Hematopoietic multipotent progenitor cell treated with erythropoietin and hydrocortisone succinate and interleukin-3 and kit ligand, for 4 days (in vitro differentiated cells): ENCODE measurements at places on chromosomes 7 and 10.

- DNase-seq = no peak
Observed at GRCh38 chr7:41679566-41679965, 23.3 kb downstream of the INHBA start.

DNA sequence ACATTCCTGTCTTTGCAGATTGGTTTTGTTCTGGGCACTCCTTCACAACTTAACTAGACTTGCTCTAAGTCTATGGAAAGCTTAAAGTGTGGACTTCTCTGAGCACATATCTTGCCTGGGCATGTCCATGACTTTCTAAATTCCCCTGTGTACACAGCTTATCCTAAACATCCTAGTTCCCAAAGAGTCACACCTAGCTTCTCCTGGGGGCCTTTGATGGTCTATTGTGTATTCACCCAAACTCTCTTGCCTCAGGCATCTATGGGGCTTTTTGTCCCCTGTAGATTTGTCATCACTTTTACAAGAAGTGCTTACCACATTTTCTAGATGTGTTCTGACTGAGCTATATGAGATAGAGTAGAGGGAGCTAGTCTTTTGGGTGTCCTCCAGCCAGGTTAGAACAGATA is 12.2 kb upstream of the ZNF488 start:
- DNase-seq = no peak

- no peak for DNase-seq
Observed at GRCh38 chr7:127683776-127684681, 32.0 kb downstream of the SND1 start.

GRCh38 chr7:44373418-44373740 is 48.0 kb upstream of the CAMK2B start:
- DNase-seq = no peak

DNA sequence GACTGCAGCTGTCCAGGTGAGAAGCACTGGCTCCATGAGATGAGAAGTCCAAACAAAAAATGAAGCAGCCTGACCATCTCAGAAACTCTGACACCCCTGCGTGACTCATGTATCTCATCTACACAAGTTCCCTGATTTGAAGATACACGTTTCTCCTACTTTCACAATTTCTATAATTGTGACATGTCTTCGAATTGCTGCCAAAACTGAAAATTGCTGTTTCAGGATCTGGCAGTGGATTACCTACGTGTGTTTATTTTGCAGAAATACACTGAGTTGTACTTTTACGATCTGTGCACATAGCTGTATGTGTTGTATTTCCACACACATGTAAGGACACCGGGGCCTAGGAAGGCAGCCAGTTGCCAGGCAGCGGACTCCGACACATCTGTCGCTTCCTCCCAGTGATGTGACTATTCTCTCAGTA is 53.2 kb downstream of the LARP4B start:
- no peak for DNase-seq

DNA sequence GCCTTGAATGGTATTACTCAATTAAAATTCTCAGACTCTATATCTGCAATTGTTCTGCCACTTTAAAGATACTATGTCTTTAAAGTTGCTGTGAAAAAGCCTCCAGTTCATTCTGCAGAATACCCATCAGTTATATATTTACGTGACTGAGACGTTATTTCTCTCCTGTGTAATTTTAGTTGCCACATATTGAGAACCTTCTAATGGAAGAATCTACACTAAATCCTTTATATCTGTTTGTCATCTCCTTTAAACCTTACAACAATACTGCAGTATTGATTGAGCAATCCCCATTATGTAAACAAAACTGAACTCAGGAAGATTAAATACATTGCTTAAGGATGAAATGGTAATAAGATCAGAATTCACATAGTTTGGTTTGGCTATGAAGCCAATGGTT is 30.0 kb downstream of the GPR141 start:
- DNase-seq = no peak

GRCh38 chr10:69377191-69377590 is 39.5 kb downstream of the TACR2 start:
- DNase-seq = no peak

GRCh38 chr7:99740573-99741440 is 5.8 kb upstream of the CYP3A7 start:
- DNase-seq = peak; percentile 12

DNA sequence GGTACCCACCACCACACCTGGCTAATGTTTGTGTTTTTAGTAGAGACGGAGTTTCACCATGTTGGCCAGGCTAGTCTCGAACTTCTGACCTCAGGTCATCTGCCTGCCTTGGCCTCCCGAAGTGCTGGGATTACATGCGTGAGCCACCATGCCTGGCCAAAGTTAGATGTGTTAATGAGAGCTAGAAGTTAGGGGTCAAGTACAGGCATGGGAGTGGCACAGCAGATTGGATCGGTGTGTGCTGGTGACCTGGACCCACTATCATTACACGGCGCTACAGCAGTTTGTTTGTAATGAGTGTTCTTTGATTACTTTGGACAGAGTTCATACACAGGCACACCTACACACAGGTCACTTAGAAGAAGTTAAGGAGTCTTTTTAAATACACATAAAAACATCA is 36.7 kb downstream of the DNAJB6 start:
- DNase-seq = no peak

GRCh38 chr7:47361746-47362215 is 220.1 kb downstream of the TNS3 start:
- no peak for DNase-seq

GRCh38 chr10:116674901-116675423 is 54.2 kb downstream of the PNLIPRP2 start:
- DNase-seq = no peak

DNA sequence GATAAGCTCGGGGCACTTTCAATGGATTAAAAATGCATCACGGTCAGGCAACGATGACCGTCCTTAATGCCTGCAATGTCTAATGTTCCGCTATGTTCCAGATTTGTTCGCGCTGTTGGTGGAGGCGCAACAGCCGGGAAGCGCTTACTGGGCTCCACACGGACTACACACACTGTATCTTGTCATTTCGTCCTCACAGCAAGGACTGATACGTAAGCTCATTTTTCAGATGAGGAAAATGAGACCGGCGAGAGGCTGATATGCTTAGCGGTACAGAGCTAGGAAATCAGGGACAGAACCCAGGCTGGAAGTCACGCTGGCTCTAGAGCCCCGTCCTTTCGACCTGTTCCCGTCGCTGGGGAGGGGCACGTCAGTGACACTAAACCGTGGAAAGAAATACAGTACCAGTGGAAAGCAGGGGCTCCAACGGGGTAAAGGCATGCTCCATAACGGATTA is 670 bp downstream of the TPK1 start:
- peak; percentile 70 for DNase-seq

DNA sequence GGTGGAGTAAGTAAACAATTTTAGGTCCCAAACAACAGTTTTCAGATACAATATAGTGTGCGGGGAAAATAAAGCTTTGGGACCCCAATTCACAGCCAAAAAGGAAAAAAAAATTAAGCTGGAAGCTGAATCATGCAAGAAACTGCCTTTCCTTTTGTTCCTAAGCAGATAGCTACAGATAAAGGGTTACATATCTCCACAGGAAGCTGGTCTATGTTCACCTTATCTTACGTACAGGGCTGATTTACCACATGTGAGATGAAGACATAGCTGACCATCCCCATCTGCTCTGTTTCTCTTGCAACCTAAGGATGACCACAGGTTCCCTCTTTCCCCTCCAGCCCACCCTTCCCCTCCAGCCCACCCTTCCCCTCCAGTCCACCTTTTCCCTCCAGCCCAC is 14.2 kb upstream of the PFKP start:
- DNase-seq = peak; percentile 63

- no peak for DNase-seq
Observed at GRCh38 chr10:119136084-119136483, 29.4 kb downstream of the SFXN4 start.
